ENCODE measurements at places on chromosomes 12 and 14.
A peak's percentile ranks its signal among the peaks of the same experiment; 100 is the strongest.

DNA sequence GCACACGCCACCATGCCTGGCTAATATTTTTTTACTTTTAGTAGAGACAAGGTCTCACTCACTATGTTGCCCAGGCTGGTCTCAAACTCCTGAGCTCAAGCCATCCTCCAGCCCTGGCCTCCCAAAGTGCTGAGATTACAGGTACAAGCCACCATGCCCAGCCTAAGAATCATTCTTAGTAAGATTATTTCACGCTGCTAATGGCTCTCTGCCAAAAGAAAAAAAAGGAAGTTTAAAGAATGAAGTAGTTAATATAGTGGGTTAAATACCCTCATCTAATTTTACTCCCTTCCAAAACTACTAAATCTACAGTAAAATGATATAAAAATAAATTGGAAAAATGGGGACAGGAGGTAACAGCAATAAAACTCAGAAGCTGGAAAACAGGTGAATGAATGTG is 2.6 kb downstream of the ETFRF1 start:
- no peak for DNase-seq

- DNase-seq: no peak
Observed at GRCh38 chr14:23101986-23102625, 2.7 kb downstream of the CIROP start.

DNA sequence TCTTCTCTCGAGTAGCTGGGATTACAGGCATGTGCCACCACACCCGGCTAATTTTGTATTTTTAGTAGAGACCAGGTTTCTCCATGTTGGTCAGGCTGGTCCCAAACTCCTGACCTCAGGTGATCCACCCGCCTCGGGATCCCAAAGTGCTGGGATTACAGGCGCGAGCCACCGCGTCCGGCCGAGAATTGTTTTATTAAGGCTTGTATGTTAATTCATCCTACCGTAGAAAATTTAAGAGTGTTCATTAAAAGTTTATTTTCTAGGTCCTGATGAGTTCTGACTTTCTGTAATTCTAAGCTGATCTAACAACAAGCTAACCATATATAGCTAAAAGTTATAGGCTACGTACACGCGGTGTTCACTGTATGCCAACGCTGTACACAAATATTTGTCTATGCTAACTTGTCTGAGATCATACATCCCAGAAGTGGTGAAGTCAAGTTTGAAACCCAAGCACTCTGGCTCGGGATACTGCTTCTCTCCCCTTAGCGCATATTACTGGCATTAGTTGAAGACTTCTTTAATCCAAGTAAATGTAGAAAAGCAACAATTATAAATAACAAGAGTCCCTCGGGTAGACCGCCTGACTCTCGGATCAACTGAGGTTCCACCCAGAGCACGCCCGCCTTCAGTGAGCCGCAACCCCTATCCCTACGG is 570 bp upstream of the MRPS35 start:
- no peak for DNase-seq

DNA sequence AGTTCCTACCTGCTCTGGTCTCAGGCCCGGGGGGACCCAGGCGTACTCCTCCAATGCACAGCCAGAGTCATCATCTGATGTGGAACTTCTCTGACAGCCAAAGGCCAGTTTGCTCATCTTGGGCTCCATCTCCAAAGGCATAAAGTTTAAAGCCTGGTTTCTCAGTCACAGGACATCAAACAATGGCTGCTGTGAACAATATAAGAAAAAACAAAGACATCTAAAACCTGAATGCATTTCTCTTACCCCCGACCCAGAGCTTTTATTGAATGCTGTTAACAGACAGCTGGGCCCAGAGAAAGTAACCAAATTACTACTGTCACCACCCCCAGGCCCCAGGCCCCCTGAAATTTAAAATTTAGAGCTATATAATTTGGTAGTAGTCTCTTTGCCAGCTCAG is 117.2 kb downstream of the PRICKLE1 start:
- no peak for DNase-seq

- no peak for DNase-seq
Observed at GRCh38 chr14:104248203-104249055, 110.0 kb downstream of the KIF26A start.

DNA sequence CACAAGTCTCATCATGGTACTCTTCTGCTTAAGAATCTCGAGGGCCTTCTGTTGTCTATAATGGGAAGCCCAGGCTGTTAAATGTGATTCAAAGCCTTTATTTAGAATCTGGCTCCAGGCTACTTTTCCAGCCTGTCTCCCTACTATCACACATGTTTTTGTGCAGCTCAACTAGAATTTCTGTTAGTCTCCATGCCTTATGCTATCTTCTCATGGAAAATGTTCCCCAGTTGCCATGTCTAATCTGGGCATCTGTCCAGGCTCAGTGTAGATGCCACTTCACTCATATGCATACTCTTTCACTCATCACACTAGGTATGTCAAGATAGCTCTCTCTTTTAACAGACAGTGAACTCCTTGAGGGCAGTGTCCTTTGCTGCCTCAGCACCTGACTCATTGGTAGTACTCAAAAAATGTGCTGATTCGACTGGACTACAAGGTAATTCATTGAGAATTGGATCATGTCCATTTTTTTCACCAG is 145.3 kb downstream of the TTLL5 start:
- no peak for DNase-seq

DNA sequence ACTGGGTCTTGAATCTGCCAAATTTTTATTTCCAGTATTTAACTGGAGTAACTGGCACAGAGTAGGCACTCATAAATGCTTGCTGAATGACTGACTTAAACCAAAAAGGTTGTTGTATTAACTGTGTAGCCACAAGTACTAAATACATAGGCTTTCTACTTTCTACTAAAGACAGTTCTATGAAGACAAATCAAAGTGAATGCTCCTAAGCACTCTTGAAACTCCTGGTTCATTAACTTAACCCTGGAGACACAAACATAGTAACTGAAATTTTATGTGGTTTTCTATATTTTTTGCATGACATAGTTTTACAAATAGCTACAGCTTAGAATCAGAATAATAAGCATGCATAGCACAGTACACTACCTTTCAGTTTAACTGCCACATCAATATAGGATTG is 70.4 kb downstream of the TXNDC16 start:
- no peak for DNase-seq

GRCh38 chr14:102479107-102479506 is 30.5 kb downstream of the ANKRD9 start:
- no peak for DNase-seq

DNA sequence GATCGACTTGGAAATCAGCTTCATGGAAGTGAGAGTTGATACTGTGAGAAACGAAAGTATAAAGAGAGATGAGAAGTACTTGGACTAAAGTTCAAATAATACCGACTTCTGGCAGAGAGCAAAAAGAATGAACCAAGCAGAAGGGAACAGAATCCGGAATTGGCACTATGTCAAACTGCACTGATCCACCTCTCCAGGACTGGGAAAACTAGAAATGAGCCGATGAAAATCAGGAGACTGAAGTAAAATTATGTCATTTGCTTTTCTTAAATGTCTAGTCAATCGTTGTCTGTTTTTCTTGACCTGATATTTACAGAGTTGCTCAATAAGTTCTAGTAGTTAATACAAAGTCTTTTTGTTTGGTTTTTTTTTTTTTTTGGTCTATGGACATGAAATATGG is 163.0 kb upstream of the FOXG1 start:
- DNase-seq: no peak

DNA sequence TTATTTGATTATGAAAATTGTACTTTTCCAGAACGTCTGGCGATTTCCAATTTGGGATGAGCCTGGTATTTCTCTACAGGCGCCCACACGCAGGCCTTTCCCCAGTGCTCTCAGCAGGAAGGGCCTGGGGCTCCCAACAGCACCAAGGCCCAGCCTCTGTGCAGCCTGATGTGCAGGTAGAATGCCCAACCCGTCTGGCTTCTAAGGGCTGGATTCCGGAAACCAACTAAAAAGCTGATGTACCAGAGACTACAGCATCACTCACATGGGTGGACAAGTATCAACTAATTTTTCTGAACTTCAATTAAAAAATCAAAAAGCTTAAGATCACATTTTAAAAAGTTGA is 25.8 kb downstream of the CDC42BPB start:
- no peak for DNase-seq

- peak; percentile 35 for DNase-seq
Observed at GRCh38 chr12:71755146-71755892, 656 bp downstream of the RAB21 start.

- no peak for DNase-seq
Observed at GRCh38 chr12:67651132-67651695, 2.7 kb downstream of the DYRK2 start.
